ENCODE measurements at places on chromosomes 5 and 9.

- no peak for DNase-seq
Measured at GRCh38 chr9:8648271-8648845, 848.8 kb upstream of the DMAC1 start.

DNA sequence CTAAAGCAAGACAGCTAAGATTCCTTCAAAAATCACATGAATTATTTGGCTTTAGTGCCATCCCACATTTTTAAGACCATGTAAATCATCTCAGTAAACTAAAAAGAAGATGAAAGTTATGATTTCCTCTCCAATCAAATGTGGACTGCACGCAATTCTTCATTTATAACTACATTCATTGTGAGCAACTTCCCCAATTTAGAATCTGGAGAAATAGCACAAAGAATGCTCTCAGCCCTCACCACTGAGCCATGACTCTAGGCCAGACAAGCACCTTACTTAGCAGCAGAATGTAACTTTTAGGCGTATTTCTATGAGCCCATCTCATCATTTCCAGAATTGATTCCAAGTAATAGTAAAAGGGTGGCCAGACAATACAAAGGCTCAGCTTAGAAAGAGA is 616.6 kb downstream of the TLE1 start:
- no peak for DNase-seq

- no peak for DNase-seq
Measured at GRCh38 chr5:99063737-99064136, 134.9 kb upstream of the CHD1 start.

DNA sequence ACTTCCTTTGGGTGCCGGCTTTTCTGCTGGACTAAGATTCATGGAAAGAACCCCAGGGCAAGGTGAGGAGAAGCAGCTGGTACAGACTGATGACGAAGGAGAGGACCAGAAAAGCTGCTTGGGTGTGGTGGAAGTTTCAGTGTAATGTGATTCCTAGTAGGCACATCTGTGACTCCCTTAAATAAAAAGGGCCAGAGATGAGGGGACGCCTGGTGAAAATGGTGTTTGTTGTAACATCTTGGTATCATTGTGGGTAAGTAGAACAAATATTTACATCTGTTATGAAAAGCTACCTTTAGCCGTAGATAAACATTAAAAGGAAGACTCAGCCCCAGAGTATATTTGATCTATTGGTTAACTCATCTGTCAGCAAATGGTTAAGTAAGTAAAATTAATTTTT is 33.8 kb downstream of the OTULINL start:
- no peak for DNase-seq

DNA sequence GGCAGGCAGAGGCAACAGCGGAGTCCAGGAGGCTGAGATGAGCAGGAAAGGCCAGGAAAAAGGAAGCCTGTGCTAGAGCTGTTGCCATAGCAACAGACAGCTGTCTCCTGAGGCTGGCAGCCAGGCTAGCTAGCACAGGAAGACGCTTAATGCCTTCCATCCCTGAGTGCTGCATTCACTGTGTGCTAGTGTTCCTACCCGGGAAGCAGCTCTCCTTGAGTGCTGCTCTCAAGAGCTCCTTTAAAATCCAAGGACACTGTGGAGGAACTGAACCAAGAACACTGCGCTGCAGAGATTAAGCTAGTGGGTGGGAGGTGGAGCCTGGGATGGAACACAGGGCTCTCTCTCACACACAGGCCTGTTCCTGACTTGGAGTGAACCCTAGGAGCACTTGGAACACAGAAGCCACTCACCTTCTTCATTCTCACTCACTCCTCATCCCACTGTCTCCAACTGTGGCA is 53.5 kb upstream of the IL7R start:
- DNase-seq = no peak

GRCh38 chr5:114332925-114333324 is 28.9 kb upstream of the KCNN2 start:
- no peak for DNase-seq

- DNase-seq = peak; percentile 63
Measured at GRCh38 chr5:133456933-133457402, 155.4 kb downstream of the FSTL4 start.

GRCh38 chr5:10310066-10310779 is 2.5 kb upstream of the CMBL start:
- peak; percentile 73 for DNase-seq

GRCh38 chr5:136776022-136776927 is 410.9 kb upstream of the TRPC7 start:
- DNase-seq = no peak
